Muscle of leg (tissue), 16 donors: ENCODE measurements at places on chromosomes 1 and 21. TPM values are rescaled to one million over a fixed set of nuclear protein-coding genes. Genes with fewer than 3 reads are reported as not detected.

CLDN17 gene
- total RNA-seq, result not detected

VHLL gene
- total RNA-seq, result not detected

SH3GLB1 gene
- 72.4 TPM for total RNA-seq

GRIK1 gene
- 0.49 TPM for total RNA-seq

CD34 gene
- 62.2 TPM for total RNA-seq

HENMT1 gene
- 20.3 TPM for total RNA-seq

TTF2 gene
- 12.1 TPM for total RNA-seq

PLEKHG5 gene
- 12.1 TPM for total RNA-seq

GFI1 gene
- 0.13 TPM for total RNA-seq

RTCA gene
- total RNA-seq, result 25.0 TPM

SPATA45 gene
- total RNA-seq, result 0.44 TPM

SLC6A9 gene
- 1.6 TPM for total RNA-seq

PRAMEF25 gene
- not detected for total RNA-seq

IL22RA1 gene
- total RNA-seq, result not detected

PTCH2 gene
- total RNA-seq, result 2.7 TPM

LYPLA2 gene
- 23.5 TPM for total RNA-seq

NMNAT2 gene
- total RNA-seq, result 0.49 TPM

FCER1A gene
- 0.49 TPM for total RNA-seq

SV2A gene
- total RNA-seq, result 2.7 TPM

AVPR1B gene
- 0.44 TPM for total RNA-seq
